ENCODE measurements at places on chromosomes 5 and 9.

DNA sequence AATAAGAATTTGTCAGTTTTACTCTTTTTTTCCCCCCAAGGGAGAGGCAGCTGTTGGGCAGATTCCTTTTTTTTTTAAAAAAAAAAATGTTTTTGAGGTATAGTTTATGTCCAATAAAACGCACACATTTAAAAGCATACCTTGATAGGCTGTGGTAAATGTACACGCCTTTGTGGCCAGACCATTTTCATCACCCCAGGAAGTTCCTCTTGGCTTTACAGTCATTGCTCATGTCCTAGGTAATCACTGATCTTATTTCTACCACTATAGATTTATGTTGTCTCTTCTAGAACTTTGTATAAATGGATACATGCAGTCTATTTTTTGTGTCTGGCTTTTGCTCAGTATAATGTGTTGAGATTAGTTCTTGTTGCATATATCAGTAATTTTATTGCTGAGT is 9.8 kb downstream of the SUB1 start:
- no peak for DNase-seq

- DNase-seq: no peak
Measured at GRCh38 chr9:136348691-136349090, 14.9 kb downstream of the DNLZ start.

GRCh38 chr9:123739902-123740301 is 190.0 kb downstream of the DENND1A start:
- DNase-seq: no peak

DNA sequence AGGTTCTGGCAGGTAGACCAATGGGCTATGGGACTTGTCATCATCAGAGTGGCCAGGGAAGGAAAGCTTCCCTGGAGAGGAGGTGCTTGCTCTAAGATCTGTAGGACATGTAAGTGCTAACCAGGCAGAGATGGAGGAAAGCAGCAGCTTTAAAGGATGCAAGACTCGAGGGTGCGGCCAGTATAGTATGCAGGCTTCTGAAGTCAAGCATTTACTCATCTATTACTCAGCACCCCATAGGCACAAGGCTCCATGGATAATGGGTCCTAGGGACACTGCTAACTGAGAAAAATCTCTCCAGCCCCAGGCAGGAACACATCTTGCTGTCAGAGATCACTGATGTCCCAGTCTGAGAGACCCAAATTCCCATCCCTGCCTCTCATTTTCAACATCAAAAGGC is 49.7 kb downstream of the WWC1 start:
- no peak for DNase-seq

DNA sequence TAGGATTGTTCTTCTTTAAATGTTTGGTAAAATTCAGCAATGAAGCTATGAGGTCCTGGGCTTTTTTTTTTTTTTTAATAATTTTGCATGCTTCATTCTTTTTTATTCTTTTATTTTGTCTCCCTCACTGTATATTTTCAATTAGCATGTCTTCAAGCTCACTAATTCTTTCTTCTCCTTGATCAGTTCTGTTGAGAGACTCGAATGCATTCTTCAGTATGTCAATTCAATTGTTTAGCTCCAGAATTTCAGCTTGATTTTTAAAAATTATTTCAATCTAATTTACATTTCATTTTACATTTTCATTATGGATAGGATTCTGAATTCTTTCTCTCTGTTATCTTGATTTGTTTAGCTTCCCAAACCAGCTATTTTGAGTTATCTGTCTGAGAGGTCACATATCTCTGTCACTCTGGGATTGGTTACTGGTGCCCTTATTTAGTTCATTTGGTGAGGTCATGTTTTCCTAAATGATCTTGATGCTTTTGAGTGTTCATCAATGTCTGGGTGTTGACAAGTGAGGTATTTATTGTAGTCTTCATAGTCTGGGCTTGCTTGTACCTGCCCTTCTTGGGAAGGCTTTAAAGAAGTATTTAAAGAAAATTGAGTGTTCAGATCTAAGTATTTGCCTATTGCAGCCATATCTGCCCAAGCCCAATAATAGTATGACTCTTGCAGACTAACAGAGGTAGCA is 9.1 kb downstream of the LURAP1L start:
- no peak for DNase-seq

GRCh38 chr5:454936-455335 is 12.0 kb downstream of the EXOC3 start:
- no peak for DNase-seq

GRCh38 chr5:9222054-9222976 is 323.6 kb downstream of the SEMA5A start:
- DNase-seq: no peak

DNA sequence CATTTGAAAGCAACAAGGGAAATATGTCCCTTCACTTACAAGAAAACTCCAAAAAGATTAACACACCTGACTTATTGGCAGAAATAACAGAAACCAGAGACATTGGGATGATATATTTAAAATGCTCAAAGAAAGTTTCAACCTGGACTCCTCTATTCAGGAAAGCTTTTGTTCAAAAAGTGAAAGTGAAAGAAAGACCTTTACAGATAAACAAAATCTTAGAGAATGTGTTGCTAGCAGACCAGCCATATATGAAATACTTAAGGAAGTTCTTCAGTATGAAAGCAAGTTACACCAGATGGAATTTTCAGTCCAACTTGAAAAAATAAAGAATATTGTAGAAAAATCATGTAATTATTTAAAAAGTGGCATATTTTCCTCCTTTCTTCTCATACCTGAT is 1075.1 kb downstream of the NR2F1-AS1 start:
- no peak for DNase-seq

GRCh38 chr9:95213117-95213516 is 104.4 kb downstream of the FANCC start:
- no peak for DNase-seq

- no peak for DNase-seq
Measured at GRCh38 chr9:131981116-131981776, 98.4 kb downstream of the MED27 start.

- no peak for DNase-seq
Measured at GRCh38 chr9:135663451-135663770, 302 bp downstream of the LCN9 start.

GRCh38 chr5:143543358-143544255 is 140.1 kb upstream of the NR3C1 start:
- DNase-seq: no peak

- no peak for DNase-seq
Measured at GRCh38 chr5:125865166-125865815, 557.9 kb upstream of the GRAMD2B start.

All from effector memory CD8-positive, alpha-beta T cell (primary cell).